T-cell (primary cell): ENCODE measurements at places on chromosomes 3 and 15.

- DNase-seq: peak; percentile 75
These were observed 3.7 kb downstream of the BMF start for GRCh38 chr15:40104865-40105516.

DNA sequence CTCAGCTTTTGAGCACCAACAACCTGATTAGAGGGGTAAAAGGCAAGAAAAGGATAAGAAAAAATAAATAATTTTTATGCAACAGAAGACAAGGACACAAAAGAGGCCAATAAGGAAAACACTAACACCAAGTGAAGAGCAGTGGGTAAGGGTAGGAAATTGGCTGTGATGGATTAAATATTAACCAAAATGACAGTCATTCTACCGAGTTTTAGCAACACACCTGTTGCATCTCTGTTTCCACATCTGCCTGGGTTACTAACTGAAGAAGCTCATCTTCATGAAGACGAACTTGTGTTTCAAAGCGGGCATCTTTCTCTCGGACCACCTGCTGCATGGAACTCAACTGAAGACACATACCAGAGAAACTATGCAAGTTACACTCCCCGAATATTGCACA is 30.1 kb downstream of the GOLGB1 start:
- no peak for DNase-seq

GRCh38 chr3:197001972-197002700 is 27.5 kb downstream of the MELTF start:
- DNase-seq: no peak

GRCh38 chr15:68334661-68335124 is 57.1 kb downstream of the FEM1B start:
- no peak for DNase-seq

GRCh38 chr3:112651071-112651470 is 10.1 kb upstream of the CCDC80 start:
- DNase-seq: no peak

DNA sequence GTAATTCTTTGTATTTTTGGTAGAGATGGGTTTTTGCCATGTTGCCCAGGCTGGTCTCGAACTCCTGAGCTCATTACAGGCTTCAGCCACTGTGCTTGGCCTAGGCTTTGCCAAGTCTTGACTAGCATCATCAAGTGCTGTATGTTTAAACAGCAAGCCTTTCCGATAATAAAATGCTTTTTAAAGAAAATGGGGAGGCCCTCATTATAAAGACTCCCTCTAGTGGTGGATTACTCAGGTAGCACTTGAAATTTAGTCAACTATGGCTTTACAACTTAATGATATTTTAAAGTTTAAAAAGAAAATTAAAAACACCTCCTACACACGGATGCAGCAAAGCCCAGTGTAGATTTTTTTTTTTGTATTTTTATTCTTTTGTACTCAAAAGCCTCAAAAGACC is 213.6 kb downstream of the GAP43 start:
- no peak for DNase-seq

- DNase-seq: no peak
These were observed 14.5 kb upstream of the ISLR start for GRCh38 chr15:74158855-74159650.

DNA sequence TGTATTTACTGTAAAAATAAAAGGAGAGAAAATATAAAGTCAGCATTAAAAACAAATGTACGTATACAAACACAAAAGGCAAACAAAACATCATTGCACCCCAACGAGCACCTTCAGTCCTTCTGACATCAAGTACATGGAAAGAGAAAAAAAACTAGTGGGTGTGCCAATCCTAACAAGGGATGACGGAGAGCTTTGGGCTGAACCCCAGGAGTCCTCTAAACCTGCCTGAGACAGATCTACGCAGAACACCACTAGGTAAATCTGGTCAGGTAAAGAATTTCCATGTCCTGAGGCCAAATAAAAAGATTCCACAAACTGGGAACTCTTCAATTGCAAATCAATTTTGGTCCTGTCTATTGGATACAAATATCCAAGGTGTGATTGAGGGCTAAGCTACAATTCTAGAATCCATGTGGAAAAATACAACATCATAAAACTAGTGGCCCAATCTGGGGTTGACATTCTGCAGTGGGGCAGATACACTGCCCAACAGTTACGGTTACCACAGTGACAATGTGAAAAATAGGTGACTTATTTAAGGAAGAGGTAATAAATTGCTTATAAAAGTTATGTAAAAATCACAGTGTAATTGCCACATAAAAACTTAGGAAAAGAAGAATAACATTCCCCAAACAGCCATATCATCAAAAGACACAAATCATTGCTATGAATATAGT is 14.2 kb downstream of the IFT80 start:
- no peak for DNase-seq

DNA sequence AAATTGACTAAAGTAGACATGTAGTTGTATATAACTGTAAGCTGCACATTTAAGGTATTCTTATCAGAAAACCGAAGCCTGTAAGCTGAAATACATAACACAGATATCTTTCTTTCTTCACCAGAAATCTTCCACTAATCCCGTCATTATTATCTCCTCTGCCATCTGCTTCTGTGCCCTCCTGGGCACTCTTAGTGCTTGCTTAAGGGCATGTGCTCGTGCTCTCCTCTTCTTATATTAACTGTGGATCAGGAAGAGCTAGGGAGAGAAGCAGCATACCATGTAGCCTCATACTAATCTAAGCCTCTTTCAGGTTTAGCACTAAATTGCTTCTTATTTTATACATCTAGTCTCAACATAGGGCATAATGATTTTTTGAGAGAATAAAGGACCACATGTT is 60.8 kb downstream of the RIOX2 start:
- no peak for DNase-seq

- no peak for DNase-seq
These were observed 20.9 kb upstream of the SSUH2 start for GRCh38 chr3:8665407-8665896.

- DNase-seq: no peak
These were observed 193.6 kb downstream of the TP63 start for GRCh38 chr3:189824629-189825312.

DNA sequence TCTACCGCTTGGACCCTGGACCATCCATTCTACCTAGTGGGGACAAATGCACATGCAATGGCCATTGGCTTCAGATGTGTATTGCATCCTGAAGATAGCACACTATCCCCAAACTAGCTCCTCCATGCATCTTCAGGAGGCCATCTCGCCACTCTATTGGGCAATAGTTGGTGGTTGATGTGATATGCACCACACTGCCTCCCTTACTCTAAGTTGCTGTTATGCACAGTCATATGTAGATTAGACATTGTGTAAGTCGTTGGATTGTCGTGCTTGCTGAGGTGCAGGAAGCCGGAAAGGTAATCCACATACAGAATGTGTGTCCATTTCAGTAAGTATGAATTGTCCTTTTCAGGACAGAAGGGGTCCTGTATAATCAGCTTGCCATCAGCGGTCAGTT is 26.7 kb upstream of the PLA2G4D start:
- DNase-seq: no peak

DNA sequence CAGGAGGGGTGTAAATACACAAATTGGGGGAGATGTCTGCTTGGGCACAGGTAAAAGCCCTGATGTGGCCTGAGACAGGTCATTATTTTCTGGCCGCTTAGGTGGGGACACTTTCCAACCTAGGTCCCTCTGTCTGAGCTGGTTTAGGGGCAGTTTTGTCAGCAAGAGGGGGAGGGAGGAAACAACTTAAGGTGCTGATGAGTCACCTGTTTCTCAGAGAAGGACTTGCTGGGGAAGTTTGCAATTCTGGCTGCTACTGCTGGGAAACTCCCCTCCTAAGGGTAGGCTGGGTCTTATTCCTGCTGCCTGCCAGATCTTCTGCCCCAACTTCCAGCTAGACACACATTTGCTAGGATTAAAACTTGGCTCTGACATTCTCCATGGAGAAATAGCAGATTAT is 4.8 kb upstream of the RHOV start:
- no peak for DNase-seq

- no peak for DNase-seq
These were observed 335.2 kb upstream of the CTDSPL start for GRCh38 chr3:37526511-37526910.

DNA sequence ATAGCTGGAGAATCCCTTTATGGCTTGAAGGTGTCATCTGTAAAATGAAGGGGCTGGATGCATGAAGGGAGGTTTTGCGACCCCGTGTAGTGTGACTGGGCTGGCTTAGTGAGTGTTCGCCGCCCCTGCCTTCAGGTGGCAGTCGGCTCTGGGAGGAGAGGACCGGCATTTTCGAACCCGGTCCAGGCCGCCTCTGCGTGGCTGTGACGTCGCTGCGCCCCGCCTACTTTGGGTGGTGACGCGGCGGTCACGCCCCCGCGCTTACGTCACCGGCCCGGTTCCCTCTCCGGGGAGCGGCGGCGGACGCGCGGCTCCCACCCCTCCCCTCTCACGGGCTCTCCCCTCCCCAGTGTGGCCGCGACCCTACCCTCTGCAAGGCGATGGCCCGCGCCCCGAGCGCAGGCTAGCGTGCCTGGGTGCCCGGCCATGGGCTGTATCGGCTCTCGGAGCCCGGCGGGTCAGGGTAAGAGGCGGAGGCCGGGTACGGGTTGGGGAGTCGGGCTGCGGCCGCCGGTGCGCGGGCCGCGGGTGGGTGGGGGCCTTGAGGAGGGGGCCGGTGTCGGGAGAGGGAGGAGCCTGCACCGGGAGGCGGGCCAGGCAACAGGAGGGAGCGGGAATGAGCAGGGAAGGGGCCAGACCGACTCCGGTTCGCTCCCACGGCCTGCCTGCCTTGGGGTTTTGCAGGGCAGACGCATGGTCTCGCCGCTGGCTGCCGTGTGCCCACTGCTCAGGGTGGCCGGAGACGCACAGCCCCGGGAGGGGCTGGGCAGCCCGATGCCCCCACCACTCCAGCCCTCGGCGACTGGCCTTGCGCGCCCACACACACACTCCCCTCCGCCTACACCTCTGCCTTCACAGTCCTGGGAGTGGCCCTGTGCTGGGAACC is 1.5 kb upstream of the FAM131A start:
- DNase-seq: peak; percentile 86

- peak; percentile 18 for DNase-seq
These were observed 156.7 kb upstream of the MEF2A start for GRCh38 chr15:99409097-99409473.

- peak; percentile 22 for DNase-seq
These were observed 394.5 kb upstream of the DPPA4 start for GRCh38 chr3:109731639-109732473.

DNA sequence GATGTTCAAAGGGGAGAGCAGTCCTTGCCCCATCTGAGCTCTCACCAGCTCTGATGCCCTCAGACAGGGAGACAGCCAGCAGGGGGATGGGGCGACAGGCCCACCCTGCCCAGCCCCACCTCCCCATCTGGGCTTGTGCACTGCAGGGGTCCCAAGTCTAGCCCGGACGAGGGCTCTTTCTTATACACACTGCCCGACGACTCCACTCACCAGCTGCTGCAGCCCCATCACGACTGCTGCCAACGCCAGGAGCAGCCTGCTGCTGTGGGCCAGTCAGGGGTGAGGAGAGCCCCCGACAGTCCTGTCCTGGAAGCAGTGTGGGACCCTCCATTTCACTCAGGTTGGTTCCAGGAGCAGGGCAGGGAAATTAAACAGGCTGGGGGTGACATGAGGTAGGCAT is 73.9 kb downstream of the BOC start:
- no peak for DNase-seq

DNA sequence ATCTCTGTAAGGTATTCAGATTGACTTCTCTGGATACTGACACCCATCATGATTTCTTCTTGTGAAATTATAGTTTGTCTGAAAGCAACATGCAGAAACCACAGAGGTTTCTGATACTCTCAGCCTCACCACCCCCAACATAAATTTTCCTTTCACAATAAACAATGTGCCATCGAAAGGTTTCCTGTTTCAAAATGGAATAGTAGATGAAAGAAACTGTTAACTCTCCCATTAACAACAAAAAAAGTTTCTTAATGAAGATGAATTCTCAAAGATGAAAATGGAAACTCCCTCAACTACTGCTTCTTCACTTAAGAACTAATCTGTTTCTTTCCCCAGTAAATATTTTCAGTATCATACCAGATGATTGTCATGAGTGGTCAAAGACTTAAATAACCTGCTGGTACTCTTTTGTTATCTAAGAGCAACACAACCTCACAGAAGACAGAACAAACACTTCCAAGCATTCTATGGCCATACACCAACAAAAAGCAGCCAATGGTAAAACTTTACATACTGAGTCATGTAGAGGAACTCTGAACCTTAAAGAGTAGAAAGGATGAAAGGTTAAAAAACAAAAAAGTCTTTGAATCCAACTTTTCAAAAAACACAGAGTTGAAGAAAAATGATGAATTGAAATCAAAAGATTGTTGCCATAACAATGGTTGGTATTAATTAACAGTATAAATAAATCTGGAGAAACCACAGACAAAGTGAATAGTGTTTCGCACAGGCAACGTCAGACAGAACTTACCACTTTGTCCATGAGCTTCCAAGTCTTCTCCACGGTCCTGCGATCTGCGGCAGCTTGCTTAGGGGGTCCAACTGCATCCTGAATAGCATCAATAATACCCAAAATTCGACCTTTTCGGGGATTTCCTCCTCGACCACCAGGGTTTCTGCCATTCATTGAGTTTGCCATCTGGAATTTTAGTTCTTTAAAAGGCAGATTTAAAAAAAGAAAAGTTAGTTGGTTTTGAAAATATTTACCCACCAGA is 1.9 kb downstream of the CBLB start:
- no peak for DNase-seq

DNA sequence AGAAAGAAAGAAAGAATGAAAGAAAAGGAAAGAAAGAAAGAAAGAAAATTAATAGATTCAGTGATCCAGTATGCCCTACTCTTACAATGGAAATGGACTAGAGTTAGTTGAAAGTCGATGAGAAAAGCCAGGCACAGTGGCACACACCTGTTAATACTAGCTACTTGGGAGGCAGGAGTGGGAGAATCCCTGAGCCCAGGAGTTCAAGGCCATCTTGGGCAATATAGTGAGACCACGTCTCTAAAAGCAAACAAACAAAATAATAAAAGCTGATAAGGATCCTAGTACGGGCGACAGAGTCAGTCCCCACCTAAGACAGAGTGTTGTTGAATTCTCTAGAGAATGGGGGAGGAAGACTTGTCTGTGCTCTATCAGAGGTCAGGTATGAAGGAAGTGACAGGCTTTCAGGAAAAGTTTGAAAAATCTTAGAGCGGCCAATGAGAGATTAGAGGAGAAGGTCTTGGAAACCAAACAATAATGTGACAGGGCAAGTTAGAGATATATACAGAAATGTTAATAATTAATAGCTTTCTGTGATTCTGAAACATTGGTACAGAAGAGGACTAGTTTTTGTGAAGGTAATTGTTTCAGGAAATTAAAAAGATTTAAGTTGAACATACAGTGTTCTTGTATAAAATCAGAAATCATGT is 117.9 kb upstream of the PTX3 start:
- no peak for DNase-seq
